ENCODE measurements at places on chromosomes 4 and X.

- no peak for DNase-seq
Observed at GRCh38 chrX:130772105-130772775, 130.8 kb downstream of the ENOX2 start.

DNA sequence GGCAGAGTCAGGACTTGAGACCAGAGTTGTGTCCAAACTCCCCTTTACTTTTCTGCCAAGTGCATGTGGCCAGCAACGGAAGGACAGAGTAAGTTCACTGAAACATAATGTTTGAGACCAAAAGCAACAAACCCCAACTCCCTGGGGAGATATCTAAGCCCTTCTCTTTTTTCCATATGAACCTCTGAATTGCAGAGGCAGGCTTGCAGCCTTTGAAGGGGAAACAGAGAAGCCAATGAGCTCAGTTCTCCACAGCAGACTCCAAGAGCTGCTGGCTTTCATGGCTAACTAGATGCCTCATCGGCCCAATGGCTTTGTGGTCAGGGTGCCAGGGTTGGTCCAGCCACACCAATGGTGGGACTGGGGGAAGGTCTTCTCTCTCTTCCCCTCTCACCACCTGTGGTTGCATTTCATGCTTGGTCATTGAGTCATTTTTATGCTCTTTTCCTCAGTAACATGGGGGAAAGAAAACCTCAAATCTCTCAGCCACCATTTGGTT is 34.0 kb downstream of the STARD8 start:
- no peak for DNase-seq

DNA sequence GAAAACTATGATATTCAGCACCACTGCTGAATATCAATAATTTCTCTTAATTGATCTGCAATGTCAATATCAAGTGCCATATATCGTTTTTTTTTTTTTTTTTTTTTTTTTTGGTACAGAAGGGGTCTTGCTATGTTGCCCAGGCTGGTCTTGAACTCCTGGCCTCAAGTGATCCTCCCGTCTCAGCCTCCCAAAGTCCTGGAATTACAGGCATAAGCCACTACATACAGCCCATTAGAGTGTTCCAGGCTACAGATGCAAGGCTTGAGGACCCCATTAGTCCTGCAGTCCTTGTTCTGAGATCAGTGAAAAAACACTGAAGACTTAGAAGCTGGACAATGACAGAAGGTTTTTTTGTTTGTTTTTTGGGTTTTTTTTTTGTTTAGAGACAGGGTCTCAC is 48.3 kb downstream of the PPP3CA start:
- DNase-seq: no peak

DNA sequence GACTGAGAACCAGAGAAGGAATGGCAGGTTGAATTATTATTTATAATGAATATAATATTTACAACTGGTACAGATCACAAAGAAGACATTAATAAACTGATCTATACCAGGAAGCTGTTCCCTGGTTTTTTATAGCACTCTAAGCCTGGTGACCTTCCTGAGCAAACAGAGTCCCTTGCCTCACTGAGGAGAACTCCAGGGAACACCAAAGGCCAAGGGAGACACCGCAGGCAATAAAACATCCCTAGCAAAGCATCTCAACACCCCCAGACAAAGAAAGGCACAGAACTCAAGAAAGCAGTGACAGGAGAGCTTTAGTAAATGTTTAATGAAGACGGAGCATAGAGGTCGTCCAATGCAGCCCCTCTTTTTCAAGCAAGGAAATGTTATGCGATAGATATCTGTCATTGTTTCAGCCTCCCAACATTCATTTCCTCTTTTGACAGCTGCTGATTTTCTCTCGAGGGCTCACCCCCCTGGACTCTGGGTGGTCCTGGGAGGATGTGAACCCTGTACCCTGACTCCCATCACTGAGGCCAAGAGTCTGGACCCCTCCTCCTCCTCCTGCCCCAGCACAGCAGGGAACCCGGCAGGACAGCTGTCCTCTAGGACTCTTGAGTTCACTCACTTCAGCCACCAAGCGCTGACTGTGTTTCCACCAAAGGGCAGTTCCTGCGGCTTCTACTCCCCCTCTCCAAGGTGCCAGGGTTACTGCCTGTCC is 342.5 kb upstream of the GATB start:
- DNase-seq: no peak

DNA sequence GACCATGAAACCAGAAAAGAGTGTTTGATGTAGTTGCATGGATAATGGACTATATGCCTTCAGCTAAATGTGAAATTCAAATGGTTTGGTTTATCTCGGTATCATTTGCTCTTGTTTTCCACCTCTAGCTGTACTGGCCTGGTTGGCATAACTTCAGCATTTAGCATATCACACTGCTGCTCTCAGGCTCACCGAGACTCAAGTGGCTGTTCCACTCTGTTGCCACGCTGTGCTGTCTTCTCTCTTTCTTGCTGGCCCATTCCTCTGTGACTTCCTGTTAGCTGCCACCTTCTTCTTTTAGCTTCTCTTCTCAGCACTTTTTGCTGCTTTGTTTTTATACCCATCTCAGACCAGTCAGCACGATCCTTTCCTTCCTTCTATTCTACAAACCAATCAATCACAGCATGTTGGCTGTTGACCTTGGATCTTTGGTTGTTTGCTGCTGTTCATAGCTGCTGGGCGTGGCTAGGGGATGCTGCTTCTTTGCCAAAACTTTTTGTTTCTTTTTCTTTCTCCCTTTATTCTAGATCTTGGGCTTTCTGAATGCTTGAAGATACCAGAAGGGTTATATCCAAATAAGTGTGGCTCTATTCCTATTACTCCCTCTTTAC is 24.0 kb downstream of the INTS6L start:
- no peak for DNase-seq

GRCh38 chr4:15653864-15654592 is 1.1 kb downstream of the FBXL5 start:
- no peak for DNase-seq

- no peak for DNase-seq
Observed at GRCh38 chr4:17721496-17722355, 59.7 kb downstream of the FAM184B start.

GRCh38 chrX:48468247-48468671 is 1.8 kb downstream of the SLC38A5 start:
- DNase-seq: no peak

- DNase-seq: no peak
Observed at GRCh38 chr4:181216501-181216900, 1026.7 kb upstream of the TENM3 start.

DNA sequence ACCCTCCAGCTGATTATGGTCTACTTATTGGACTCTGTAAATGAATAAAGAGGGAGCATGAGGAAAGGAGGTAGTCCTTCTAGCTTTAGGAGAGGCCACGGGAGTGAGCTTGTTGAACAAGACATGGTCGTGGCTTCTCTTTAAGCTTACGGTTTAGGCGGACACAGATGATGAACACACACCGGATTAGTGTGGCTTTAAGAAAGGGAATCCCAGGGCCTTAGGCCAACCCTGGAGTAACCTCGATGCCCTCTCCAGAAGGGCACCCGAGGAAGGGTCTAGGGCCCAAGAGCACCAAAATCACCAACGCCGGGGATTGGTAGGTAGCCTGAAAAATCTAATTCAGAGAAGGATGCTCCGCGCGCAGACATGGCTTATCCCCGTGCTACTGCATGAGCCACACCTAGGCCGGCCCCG is 39.4 kb downstream of the ERVMER34-1 start:
- no peak for DNase-seq

GRCh38 chr4:184740980-184741391 is 7.1 kb upstream of the CENPU start:
- no peak for DNase-seq

GRCh38 chr4:105386012-105386411 is 87.8 kb downstream of the PPA2 start:
- DNase-seq: no peak

GRCh38 chr4:3703677-3704521 is 62.3 kb upstream of the ADRA2C start:
- no peak for DNase-seq

GRCh38 chr4:23009093-23009492 is 316.4 kb downstream of the GBA3 start:
- no peak for DNase-seq

- no peak for DNase-seq
Observed at GRCh38 chrX:132636080-132636479, 147.2 kb upstream of the MBNL3 start.

DNA sequence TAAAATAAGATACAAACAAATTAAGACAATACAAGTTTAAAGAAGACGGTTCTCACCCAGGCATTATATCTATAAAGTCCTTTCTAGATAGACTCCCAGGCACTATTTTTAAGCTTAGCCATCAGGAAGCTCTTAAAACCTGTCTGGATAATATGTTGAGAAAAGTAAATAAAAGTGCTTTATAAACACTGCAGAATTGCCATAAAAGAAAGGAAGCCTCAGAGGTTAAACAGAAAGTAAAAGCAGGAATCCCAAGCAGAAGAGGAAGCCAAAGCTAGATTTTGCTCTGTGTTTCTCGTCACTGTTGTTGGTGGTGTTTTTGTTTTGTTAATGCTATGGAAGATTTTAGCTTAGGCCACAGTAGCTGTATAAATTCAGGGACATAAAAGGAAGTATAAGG is 1267.3 kb downstream of the PCDH19 start:
- DNase-seq: no peak

DNA sequence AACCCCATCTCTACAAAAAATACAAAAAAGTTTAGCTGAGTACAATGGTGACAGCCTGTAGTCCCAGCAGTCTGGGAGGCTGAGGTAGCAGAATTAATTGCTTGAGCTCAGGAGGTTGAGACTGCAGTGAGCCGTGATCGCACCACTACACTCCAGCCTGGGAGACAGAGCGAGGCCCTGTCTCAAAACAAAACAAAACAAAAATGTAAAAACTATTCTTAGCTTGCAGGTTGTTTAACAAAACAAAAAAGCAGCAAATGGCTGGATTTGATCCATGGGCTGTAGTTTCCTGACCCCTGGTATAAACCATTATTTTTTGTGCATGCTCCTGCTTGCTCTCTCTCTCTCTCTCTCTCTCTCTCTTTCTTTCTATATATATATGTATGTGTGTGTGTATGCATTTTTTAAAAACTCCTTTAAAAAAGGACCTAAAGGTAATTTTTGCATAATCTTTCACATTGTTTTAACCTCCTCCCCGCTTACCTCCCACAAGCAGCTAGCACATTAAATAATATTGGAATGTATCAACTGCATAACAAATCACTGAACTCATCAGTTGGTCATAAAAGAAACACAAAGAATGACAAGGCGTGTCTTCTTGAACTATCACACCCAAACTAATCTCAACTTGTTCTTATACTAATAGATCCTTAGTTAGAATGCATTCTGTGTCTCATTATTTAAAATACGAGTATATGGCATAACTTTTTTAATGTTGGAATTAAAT is 4.8 kb downstream of the AREG start:
- no peak for DNase-seq

- DNase-seq: no peak
Observed at GRCh38 chr4:140252141-140252741, 98.3 kb upstream of the MAML3 start.

DNA sequence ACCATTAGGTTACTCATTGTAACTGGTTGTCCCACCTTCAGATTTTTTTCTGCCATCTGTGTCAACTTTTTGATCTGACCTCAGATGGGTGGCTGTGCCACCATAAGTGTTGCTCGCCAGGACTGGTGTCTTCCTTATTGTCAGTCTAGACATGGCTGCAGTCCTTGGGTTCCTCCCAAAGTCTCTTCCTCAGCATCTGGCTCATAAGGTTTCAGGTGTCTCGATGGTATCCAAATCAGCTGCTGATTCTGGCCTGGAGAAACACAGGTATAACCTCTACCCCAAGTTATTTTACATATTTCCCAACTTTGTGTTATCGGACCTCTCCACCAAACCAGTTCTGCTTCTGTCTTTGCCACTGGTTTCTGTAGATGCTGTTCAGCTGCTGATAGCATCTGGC is 158.5 kb downstream of the ZNF518B start:
- DNase-seq: no peak

DNA sequence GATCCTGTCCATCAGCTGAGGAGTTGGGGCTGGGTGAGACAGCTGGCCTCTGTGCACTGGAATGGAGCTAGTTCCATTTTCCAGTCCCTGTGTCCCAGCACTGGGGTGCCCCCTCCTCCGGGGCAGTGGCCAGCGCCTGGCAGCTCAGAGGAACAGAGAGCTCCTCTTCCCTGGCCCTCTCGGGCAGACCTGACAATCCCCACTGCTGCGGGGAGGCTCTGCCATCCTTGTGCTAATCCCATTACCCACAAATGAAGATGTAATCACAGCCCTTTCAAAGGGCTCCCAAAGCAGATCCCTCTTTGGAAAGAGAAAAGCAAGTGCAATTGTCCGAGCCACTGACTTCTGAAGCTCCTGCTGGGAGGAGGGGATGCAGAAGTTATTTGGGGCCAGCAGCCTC is 75.1 kb upstream of the MSX1 start:
- no peak for DNase-seq

- DNase-seq: no peak
Observed at GRCh38 chr4:95059663-95060062, 301.9 kb downstream of the BMPR1B start.

GRCh38 chrX:118373538-118373937 is 27.6 kb downstream of the WDR44 start:
- DNase-seq: no peak

- DNase-seq: no peak
Observed at GRCh38 chr4:78764498-78764961, 11.6 kb upstream of the BMP2K start.

- no peak for DNase-seq
Observed at GRCh38 chr4:147481577-147482109, 746 bp downstream of the EDNRA start.

GRCh38 chrX:117743469-117744251 is 372.9 kb downstream of the KLHL13 start:
- DNase-seq: no peak

GRCh38 chrX:31652650-31653049 is 580.8 kb upstream of the FTHL17 start:
- DNase-seq: no peak

- no peak for DNase-seq
Observed at GRCh38 chr4:114019276-114019968, 40.0 kb upstream of the ARSJ start.

DNA sequence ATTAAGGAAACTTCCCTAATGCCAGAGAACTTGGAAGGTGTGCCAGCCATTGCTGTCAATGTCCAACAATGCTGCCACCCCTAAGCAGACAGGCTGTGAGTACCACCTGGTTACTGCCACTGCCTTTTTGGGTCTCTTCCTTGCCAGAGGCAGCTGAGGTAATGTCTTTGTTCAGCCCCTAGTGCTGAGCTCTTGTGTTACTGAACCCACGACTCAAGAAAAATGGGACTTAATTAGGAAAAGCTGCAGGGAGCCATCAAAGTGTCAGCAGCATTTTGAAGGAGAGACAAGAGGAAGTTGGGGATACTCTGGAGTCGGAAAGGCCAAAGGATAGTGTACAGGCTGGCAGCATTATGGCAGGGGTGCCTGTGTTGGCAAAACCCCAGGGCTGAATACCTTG is 283.7 kb downstream of the AFF2 start:
- DNase-seq: no peak

DNA sequence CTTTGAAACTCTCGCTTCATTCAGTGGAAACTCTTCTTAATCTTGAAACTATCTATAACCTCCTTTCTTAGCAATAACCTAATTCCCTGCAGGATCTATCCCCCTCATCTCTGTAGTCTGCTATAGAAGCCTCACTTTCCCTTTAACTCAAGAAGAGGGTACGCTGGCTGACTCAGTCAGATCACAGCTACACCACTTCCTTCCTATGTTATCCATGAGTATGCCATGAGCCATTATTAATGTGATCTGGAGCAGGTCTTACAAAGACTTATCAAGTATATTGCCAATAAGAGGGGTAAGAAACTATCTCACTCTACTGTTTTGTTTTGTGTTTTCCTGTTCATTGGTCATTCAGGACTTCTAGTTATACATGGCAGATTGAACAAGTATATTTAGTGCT is 165.3 kb downstream of the PJA1 start:
- no peak for DNase-seq
